ENCODE measurements at places on chromosomes 6 and 20. TPM values are rescaled to one million over a fixed set of nuclear protein-coding genes. Genes with fewer than 3 reads are reported as not detected.

Gene CYP39A1
- 1.6 TPM for total RNA-seq

Gene SAMD3
- 1.2 TPM for total RNA-seq

Gene MYO6
- total RNA-seq, result 21.8 TPM

Gene HMGN4
- total RNA-seq, result 57.0 TPM

Gene TEAD3
- total RNA-seq, result 5.6 TPM

Gene IL17F
- total RNA-seq, result not detected

Gene KIF25
- total RNA-seq, result not detected

Gene RAET1E
- 2.0 TPM for total RNA-seq

Gene GINS1
- 0.32 TPM for total RNA-seq

Gene TREM1
- total RNA-seq, result 1.3 TPM

Gene ULBP1
- 0.29 TPM for total RNA-seq

GRCh38 chr6:149393002-149393679 lies 6.9 kb upstream of the SUMO4 start:
- DNase-seq, result no peak

DNA sequence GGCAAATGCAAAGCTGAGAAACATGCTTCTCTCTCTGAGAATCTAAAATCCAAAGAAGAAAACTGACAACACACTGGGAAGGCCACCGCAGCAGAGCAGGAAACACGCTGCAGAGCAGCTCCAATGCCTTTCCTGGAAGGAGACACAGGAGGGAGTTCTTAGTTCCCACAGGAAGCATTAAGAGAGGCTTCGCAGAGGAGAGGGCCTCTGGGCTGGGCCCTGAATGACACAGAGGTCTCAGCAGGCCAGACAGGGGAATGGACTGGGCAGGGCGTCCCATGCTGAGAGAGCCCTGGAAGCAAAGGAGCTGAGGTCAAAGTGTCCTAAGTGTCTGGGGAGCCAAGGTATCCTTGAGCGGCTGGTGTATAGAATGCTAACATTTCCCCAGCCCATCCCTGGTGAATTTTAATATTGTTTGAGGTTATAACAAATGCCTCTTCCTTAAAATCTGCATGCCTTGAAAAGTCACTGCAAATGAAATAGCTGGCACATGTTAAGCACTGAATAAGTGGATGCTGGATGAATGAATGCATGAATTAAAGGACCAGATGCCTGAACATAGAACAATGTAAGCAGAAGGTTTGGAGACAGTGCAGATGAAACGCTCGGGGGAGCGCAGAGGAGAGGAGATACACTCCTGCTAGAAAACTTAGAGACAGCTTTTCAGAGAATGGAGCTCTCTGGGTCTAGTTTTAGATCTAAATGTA lies 110.0 kb upstream of the SYNDIG1 start:
- no peak for DNase-seq

DNA sequence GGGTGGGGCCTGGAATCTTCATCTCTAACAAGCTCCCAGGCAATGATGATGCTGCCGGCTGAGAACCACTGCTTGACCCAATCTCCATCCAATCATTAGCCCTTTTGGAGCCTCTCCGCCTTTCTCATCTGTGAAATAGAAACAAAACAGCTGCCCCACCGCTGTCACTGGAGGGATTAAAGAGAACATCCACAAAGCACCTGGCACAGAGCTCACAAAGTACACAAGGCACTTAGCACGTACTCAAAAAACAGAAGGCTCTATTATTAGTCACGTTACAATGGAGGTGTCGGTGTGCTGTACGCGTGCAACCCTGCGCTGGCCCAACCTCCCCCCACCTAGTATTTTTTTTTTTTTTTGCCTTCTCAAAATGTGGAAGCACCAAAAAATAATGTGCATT lies 213.5 kb upstream of the ARID1B start:
- no peak for DNase-seq

GRCh38 chr6:160960839-160961238 lies 30.7 kb upstream of the MAP3K4 start:
- no peak for DNase-seq

- DNase-seq, result no peak
Observed at GRCh38 chr6:90271831-90272230, 24.8 kb downstream of the BACH2 start.

DNA sequence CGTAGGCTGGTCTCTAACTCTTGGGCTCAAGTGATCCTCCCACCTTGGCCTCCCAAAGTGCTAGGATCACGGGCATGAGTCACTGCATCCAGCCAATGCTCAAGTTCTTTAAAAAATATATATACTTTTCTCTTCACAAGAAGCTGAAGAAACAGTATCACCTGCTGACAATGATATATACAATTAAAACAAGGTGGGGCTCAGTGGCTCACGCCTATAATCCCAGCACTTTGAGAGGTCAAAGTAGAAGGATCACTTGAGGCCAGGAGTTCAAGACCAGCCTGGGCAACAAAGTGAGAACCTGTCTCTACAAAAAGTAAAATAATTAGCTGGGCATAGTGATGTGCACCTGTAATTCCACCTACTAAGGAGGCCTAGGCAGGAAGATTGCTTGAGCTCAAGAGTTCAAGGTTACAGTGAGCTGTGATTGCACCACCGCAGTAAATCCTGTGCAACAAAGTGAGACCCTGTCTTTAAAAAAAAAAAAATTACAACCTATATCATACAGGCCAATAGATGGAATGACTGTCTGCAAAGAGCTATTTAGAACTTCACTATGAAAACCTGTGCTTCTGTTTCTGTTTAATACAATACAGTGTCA lies 36.4 kb downstream of the MBOAT1 start:
- DNase-seq, result no peak

DNA sequence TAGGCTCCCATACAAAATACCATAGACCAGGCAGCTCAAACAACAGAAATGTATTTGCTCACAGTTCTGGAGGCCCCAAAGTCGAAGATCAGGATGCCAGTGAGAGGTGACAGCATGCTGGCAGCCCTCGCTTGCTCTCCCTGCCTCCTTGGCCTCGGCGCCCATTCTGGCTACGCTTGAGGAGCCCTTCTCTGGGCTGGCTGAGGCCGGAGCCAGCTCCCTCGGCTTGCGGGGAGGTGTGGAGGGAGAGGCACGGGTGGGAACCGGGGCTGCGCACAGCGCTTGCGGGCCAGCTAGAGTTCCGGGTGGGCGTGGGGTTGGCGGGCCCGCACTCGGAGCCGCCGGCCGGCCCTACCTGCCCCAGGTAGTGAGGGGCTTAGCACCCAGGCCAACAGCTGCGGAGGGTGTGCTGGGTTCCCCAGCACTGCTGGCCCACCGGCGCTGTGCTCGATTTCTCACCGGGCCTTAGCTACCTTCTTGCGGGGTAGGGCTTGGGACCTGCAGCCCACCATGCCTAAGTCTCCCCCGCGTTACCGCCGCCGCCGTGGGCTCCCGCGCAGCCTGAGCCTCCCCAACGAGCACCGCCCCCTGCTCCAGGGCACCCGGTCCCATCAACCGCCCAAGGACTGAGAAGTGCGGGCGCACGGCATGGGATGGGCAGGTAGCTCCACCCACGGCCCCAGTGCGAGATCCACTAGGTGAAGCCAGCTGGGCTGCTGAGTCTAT lies 32.6 kb upstream of the SERPINB9 start:
- no peak for DNase-seq

- DNase-seq, result no peak
Observed at GRCh38 chr6:19028201-19028600, 641.1 kb downstream of the RNF144B start.

DNA sequence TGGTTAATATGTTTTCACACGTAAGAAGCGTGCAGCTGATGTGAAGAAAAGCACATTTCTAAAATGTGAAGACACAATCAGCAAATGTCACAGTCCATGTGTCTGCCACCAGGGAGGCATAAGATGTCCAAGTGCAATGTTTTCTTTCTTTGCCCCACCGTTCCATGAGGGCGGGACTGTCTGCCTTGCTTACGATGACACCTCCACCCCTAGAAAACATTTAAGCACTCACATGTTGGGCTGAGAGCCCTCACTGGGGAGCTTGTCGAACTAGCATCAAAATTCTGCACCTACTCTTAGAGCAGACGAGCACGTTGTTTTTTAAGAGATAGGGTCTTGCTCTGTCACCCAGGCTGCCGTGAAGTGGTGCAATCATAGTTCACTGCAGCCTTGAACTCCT lies 57.6 kb downstream of the PSMG4 start:
- no peak for DNase-seq

- DNase-seq, result peak; percentile 41
Observed at GRCh38 chr20:58580474-58580835, 65.3 kb upstream of the APCDD1L start.

DNA sequence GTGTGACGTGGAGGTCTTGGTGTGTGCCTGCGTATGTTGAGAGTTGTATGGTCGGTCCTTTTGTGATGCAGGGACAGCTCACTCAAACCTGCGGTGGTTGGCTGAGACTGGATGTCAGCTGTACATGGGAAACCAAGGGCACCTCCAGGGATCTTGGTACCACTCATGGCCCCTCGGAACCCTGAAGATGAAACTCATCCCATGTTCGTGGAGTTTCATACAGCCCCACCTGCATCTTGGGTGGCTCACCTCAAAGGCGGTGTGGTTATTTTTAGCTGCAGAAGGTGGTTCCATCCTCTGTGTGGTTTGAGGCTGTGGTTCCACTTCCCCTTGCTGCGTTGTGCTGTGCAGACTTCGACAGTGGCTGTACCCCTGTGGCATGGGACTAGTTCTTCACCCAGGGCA lies 52.6 kb upstream of the SLC22A1 start:
- DNase-seq, result no peak

- DNase-seq, result no peak
Observed at GRCh38 chr6:15763364-15763763, 100.5 kb upstream of the DTNBP1 start.

GRCh38 chr6:1481286-1481685 lies 91.9 kb downstream of the FOXF2 start:
- DNase-seq, result no peak

- DNase-seq, result no peak
Observed at GRCh38 chr6:43926634-43927531, 156.9 kb downstream of the VEGFA start.

- DNase-seq, result no peak
Observed at GRCh38 chr20:33606118-33606771, 55.9 kb upstream of the C20orf144 start.

GRCh38 chr6:327538-328116 lies 35.3 kb downstream of the DUSP22 start:
- no peak for DNase-seq

DNA sequence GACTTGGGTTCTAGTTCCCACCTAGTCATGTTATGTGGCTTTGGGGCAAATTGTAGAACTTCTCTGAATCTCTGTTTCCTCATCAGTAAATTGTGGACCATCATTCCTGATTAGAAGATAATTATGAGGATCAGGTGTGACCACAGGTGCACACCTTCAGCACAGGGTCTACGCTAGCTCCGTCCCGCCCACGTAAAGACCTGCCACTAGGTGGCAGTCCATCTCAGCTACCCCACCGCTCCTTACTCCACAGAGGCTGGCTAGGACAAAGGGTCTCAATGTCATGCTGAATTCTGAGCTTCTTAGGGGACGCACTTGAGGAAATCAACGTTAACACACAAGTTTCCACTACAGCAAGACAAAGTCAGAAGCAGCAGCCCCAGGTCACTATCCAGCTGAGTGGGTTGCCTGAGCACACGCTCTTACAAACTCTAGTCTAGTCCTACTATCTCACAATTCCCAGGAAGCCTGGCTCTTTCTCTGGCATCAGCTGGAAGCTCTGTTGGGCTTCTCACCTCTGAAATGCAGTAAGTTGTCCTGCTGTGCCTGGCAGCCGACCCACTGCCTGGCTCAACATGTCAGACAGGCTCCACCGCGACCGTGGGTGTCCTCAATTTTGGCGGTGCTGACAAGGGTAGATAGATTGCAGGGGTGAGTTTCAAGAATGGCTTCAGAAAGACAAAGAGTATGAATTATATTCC lies 2.0 kb upstream of the PLCG1 start:
- no peak for DNase-seq

- no peak for DNase-seq
Observed at GRCh38 chr20:13276945-13277541, 56.0 kb downstream of the ISM1 start.

DNA sequence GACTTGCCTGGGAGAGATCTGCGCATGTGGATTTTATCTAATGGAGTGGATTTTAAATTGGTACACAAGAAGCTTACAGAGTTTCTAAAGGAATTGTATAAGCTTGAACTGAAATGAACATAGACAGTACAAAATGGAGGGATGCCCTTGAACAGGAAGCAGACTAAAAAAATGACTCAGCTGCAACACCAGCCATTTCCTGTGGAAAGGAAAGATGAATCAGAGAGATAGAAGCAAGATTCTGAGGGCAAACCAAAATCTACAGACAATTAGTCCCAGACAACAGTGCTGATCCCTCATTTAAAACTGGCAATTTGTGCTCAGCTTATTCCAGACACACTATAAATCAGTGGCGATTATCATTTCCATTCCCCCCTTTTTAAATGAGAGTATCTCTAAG lies 114.6 kb upstream of the TCF21 start:
- DNase-seq, result no peak

GRCh38 chr6:2760882-2761842 lies 4.0 kb upstream of the WRNIP1 start:
- no peak for DNase-seq

- peak; percentile 75 for DNase-seq
Observed at GRCh38 chr6:157184202-157185015, 138.9 kb downstream of the TMEM242 start.

DNA sequence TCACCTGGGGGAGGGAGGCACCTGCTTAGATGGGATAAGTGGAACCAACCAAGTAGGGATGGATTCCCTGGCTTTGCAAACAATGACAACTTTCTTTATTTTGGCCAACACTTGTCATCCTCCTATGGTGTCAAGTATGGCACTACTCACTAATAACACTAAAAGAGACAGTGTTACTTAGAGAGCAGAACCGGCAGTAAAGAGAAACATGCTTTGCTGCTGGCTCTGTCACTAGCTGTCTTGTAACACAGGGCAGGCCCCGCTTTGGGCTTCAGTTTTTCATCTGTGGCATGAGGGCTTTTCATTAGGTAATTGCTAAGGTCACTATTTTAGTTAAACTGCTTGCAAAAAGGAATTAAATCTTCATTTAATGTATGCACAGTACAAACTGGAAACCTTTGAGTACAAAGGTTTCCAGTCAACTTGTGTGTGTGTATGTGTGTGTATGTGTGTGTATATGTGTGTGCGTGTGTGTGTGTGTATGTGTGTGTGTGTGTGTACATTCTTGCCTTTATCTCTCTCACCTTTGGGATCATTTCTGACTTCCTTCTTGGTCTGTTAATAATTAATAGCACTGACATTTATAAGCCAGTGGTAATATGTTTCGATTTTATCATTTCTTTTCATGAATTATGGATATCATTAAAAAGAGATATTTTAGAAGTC lies 64.7 kb downstream of the BTBD3 start:
- no peak for DNase-seq

DNA sequence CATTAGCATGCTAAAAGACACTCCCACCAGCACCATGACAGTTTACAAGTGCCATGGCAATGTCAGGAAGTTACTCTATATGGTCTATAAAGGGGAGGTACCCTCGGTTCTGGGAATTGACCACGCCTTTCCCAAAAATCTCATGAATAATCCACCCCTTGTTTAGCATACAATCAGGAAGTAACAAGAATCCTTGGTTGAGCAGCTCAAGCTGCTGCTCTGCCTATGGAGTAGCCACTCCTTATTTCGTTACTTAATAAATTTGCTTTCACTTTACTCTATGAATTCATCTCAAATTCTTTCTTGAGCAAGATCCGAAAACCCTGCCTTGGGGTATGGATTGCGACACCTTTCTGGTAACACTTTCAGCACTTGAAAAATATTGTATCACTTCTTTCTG lies 243.0 kb downstream of the BMP2 start:
- DNase-seq, result no peak

GRCh38 chr6:50691814-50692495 lies 21.4 kb upstream of the TFAP2D start:
- DNase-seq, result no peak
